ENCODE measurements at places on chromosomes 7 and 10. TPM values are rescaled to one million over a fixed set of nuclear protein-coding genes. Genes with fewer than 3 reads are reported as not detected.
A peak's percentile ranks its signal among the peaks of the same experiment; 100 is the strongest.

DNA sequence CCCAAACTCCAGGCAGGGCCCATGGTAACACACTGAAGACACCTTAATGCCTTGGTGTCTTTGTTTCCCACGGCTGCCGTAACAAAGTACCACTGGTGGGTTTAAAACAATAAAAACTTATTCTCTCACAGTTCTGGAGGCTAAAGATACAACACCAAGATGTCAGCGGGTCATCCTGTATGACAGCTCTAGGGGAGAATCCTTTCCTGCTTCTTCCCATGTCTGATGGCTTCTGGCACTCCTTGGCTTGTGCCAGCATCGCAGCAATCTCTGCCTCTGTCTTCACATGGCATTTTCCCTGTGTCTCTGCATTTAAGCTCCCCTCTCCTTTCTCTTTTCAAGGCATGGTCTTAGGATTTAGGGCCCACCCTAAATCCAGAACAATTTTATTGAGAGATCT is 33.1 kb downstream of the PRSS2 start:
- no peaks in the 10 kb centered on the region for H3K27me3 ChIP-seq
- H3K27ac ChIP-seq, result no peak overlapping the region
- no peaks in the 10 kb centered on the region for H3K36me3 ChIP-seq
- no peak overlapping the region for H3K4me3 ChIP-seq
- DNase-seq, result no peak
- H3K4me1 ChIP-seq, result no peaks in the 10 kb centered on the region

- H3K27me3 ChIP-seq, result no peaks in the 10 kb centered on the region
- no peak overlapping the region for H3K27ac ChIP-seq
- H3K4me1 ChIP-seq, result no peaks in the 10 kb centered on the region
- no peak for DNase-seq
- H3K36me3 ChIP-seq, result no peaks in the 10 kb centered on the region
Observed at GRCh38 chr7:16991551-16991950, 109.8 kb upstream of the AGR3 start.

DNA sequence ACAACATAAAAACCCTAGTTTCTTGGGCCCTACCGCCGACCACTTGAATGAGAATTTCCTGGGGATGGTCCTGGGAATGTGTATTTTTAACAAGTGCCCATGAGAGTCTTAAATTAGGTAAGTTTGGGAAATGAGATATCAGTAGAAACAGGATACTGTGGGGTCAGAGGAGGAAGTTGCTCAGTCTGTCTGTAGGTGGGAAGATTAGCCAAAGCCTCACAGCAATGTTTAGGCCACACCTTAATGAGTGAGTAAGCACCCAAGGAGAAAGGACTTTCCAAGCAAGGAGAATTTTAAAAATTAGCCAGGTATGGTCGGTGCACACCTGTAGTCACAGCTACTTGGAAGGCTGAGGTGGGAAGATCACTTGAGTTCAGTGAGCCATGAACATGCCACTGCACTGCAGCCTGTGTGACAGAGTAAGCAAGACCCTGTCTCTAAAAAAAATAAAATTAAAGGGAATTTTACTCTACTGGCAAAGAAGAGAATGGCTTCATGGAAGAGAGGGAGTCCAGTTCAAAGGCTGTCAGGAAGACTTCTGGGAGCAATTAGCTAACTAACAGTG is 31.9 kb downstream of the PAPSS2 start:
- no peaks in the 10 kb centered on the region for H3K36me3 ChIP-seq
- no peaks in the 10 kb centered on the region for H3K27me3 ChIP-seq
- no peak overlapping the region for H3K4me3 ChIP-seq
- H3K4me1 ChIP-seq, result peaks cover 7% of the 10 kb centered on the region
- DNase-seq, result no peak

Gene GIMAP1
- total RNA-seq, result 5.8 TPM

DNA sequence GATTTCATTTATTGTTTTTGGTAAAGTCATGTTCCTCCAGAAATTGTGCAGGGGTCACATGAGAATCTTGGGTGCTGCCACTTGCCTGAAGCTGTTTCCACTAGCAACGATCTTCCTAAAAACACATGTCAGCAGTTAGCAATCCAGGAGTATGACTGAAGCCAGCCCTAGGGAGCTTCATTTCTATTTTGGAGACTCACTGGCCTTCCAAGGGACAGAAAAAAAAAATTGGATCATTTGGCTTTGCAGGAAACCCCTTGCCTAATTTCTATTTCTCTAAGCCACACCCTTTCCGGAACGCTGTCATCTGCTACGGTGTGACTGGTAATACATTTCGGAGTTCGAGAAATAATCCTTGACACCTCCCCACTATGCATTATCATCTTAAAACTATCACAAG is 204.7 kb downstream of the TAX1BP1 start:
- H3K27me3 ChIP-seq, result no peaks in the 10 kb centered on the region
- no peak overlapping the region for H3K27ac ChIP-seq
- peaks cover 7% of the 10 kb centered on the region for H3K4me1 ChIP-seq
- H3K36me3 ChIP-seq, result no peaks in the 10 kb centered on the region

Gene TSPAN33
- total RNA-seq, result 8.5 TPM

Gene ETV1
- 1.4 TPM for total RNA-seq

Gene SPDYE8
- total RNA-seq, result not detected

Gene INTS1
- total RNA-seq, result 724 TPM

DNA sequence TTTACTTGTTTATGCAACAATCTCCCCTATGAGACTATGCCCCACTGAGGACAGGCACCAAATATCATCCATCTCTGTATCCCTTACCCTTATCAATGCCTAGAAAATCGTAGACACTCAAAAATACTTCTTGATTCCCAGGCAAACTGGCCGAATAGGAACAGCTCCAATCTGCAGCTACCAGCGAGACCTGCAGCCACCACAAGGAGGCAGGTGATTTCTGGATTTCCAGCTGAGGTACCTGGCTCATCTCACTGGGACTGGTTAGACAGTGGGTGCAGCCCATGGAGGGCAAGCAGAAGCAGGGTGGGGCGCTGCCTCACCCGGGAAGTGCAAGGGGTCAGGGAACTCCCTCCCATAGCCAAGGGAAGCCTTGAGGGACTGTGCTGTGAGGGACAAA is 10.8 kb upstream of the PPP1R3C start:
- H3K4me1 ChIP-seq, result no peaks in the 10 kb centered on the region
- peak; percentile 33 for DNase-seq
- no peaks in the 10 kb centered on the region for H3K36me3 ChIP-seq

- H3K4me1 ChIP-seq, result no peaks in the 10 kb centered on the region
- DNase-seq, result no peak
- H3K27ac ChIP-seq, result no peak overlapping the region
- H3K27me3 ChIP-seq, result peaks cover 19% of the 10 kb centered on the region
Observed at GRCh38 chr7:23207884-23208283, 26.0 kb downstream of the NUP42 start.

Gene PPP1R9A
- total RNA-seq, result 10.7 TPM

GRCh38 chr10:105538874-105539273 is 897.8 kb downstream of the SORCS3 start:
- no peaks in the 10 kb centered on the region for H3K4me1 ChIP-seq
- no peak overlapping the region for H3K27ac ChIP-seq
- H3K27me3 ChIP-seq, result no peaks in the 10 kb centered on the region
- no peak overlapping the region for H3K4me3 ChIP-seq
- no peaks in the 10 kb centered on the region for H3K36me3 ChIP-seq

- H3K36me3 ChIP-seq, result no peaks in the 10 kb centered on the region
- no peaks in the 10 kb centered on the region for H3K4me1 ChIP-seq
- no peak for DNase-seq
- no peaks in the 10 kb centered on the region for H3K27me3 ChIP-seq
- no peak overlapping the region for H3K27ac ChIP-seq
Observed at GRCh38 chr10:30510184-30510931, 76.4 kb downstream of the MAP3K8 start.

Gene NPC1L1
- not detected for total RNA-seq

DNA sequence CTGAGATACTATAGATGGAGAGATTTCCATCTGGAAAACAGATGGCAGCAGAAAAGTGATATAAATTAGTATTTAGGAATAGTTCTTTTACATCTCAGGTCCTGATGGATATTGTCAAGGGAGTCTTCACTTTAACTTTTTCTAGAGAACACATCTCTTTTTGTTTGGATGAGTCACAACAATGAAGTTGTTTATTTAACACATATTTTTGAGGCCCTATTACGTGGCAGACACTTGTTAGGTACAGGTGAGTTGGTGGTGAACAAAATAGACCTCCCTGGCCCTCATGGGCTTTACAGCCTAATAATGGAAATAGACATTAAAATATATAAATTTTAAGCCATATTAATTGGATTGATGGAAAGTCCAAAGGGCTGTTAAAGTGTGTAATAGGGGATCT is 168.3 kb downstream of the VTI1A start:
- no peaks in the 10 kb centered on the region for H3K4me1 ChIP-seq
- no peaks in the 10 kb centered on the region for H3K27me3 ChIP-seq
- no peak overlapping the region for H3K4me3 ChIP-seq
- no peak for DNase-seq
- H3K27ac ChIP-seq, result no peak overlapping the region

Gene PPP3CB
- total RNA-seq, result 12.5 TPM

Gene RPEL1
- total RNA-seq, result not detected

Gene SLC26A3
- 2.0 TPM for total RNA-seq

Gene RNF32
- 1.2 TPM for total RNA-seq

- H3K4me1 ChIP-seq, result no peaks in the 10 kb centered on the region
- H3K36me3 ChIP-seq, result no peaks in the 10 kb centered on the region
- no peak for DNase-seq
- no peak overlapping the region for H3K27ac ChIP-seq
Observed at GRCh38 chr7:73727952-73728351, 8.5 kb upstream of the STX1A start.

- no peaks in the 10 kb centered on the region for H3K4me1 ChIP-seq
- no peak overlapping the region for H3K27ac ChIP-seq
- H3K4me3 ChIP-seq, result no peak overlapping the region
- peak; percentile 59 for DNase-seq
- no peaks in the 10 kb centered on the region for H3K36me3 ChIP-seq
Observed at GRCh38 chr7:150942001-150942590, 36.0 kb downstream of the KCNH2 start.

DNA sequence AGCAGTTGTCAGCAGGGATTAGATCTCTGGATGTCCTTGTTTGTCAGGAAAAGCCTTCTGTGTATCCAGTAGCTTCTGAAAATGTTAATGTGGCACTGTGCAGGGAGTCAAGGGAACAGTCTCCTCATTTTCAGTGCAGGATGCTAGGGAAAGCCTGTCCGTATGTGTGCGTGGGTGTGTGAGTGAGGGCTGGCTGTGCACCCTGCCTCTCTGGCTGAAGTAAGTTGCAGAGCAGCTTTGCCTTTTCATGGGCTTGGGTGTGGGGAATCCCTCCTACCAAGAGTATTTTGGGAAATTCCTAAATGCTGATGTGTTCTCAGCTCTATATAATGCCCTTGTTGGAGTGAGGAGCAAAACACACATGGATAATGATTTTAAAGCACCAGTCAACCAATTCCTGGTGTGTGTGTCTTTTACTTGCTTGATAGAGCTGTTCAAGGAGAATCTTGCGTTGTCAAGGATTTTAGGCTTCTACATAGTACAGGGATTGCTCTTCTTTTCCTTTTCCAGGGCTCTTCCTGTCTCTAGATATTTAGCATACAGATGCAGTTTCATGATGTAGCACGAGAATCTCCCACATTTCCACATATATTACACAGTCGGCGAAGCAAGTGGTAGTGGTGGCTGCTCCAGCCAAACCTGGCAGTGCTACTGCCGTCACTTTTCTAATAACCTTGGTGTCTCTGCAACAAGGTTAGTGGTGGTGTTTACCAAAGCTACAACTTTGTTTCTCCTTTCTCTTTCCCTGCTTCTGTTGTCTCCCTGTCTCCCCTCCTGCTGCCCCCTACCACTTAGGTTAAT is 92.8 kb downstream of the MCU start:
- H3K27me3 ChIP-seq, result no peaks in the 10 kb centered on the region
- no peak for DNase-seq
- peaks cover 25% of the 10 kb centered on the region for H3K4me1 ChIP-seq
- no peaks in the 10 kb centered on the region for H3K36me3 ChIP-seq
- H3K27ac ChIP-seq, result no peak overlapping the region

Gene CCDC186
- 74.5 TPM for total RNA-seq

DNA sequence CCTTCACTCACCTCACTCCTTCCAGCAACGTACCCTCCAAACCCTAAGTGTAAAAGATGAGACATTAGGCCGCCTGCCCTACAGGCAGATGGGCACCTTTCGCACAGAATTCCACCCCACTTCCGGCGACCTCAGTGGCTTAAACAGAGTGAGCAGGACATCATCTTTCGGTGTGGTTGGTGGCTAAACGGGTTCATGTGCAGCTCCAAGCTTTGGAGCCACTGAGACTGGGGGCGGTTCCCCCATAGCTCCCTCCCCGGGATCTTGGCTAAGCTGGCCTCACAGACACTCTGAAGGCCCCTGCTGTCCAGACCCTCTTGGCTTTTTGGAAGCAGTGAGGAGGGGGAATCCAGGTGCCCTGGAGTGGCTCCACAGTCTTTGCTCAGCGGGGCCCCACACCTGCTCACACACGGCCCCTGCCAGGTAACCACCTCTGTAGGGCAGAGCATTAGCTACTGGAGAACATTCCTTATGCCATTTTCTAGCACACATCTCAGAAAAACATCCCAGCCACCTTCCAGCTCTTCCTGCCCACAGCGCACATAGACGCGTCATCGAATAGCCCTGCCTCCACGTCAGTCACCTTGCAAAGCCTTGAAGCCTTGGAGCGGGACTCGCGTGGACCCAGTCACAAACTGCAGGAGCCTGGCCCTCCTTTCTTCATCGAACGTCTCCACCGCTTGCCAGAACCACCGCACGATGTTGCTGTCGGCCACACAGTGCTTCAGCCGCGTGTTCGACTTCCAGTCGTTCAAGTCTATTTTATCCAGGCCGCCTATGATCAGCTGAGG is 108.8 kb downstream of the SMURF1 start:
- peaks cover 99% of the 10 kb centered on the region for H3K36me3 ChIP-seq
- H3K27me3 ChIP-seq, result no peaks in the 10 kb centered on the region
- no peak overlapping the region for H3K27ac ChIP-seq

GRCh38 chr7:146424084-146424483 is 307.5 kb downstream of the CNTNAP2 start:
- no peaks in the 10 kb centered on the region for H3K4me1 ChIP-seq
- H3K27ac ChIP-seq, result no peak overlapping the region
- no peak for DNase-seq
- H3K4me3 ChIP-seq, result no peak overlapping the region
- no peaks in the 10 kb centered on the region for H3K36me3 ChIP-seq
- no peaks in the 10 kb centered on the region for H3K27me3 ChIP-seq

GRCh38 chr7:7681191-7681935 is 37.0 kb downstream of the RPA3 start:
- DNase-seq, result peak; percentile 88
- H3K4me1 ChIP-seq, result peaks cover 6% of the 10 kb centered on the region
- peak overlapping the region; percentile 36 for H3K27ac ChIP-seq
- peaks cover 4% of the 10 kb centered on the region for H3K36me3 ChIP-seq

DNA sequence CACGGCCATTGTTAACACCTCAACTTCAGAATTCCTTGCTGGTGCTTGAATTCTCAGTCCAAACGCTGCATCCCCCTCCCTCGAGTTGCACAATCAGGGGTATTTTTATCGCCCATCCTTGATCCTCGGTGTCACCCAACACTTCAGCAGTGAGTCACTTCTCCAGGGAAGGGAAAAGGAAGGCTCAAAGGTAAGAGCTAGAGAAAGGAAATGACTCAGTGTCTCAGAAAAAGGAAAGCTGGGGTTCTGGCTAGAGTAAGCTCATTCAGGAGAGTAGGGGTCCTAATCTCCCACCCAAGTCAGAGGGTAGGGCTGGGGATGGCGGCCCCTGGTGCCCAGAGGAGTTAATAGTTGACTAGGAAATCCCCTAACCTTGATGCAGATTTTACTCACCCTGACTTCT is 39.8 kb upstream of the TRIM8 start:
- peaks cover 7% of the 10 kb centered on the region for H3K4me1 ChIP-seq
- H3K27me3 ChIP-seq, result no peaks in the 10 kb centered on the region
- DNase-seq, result no peak
- peak overlapping the region; percentile 83 for H3K27ac ChIP-seq

GRCh38 chr7:26085771-26086170 is 66.2 kb upstream of the NFE2L3 start:
- no peak overlapping the region for H3K4me3 ChIP-seq
- no peaks in the 10 kb centered on the region for H3K36me3 ChIP-seq
- H3K27me3 ChIP-seq, result peaks cover 11% of the 10 kb centered on the region
- no peak for DNase-seq
- no peak overlapping the region for H3K27ac ChIP-seq
- H3K4me1 ChIP-seq, result no peaks in the 10 kb centered on the region
